ENCODE measurements at places on chromosomes 4 and X. TPM values are rescaled to one million over a fixed set of nuclear protein-coding genes. Genes with fewer than 3 reads are reported as not detected.

ADH6 gene
- not detected for polyA plus RNA-seq

GRCh38 chrX:72089254-72089653 lies 42.5 kb downstream of the RTL5 start:
- no peak for DNase-seq

- no peak for DNase-seq
Observed at GRCh38 chr4:113113151-113113550, 63.7 kb downstream of the ANK2 start.

UNC5C gene
- 0.12 TPM for polyA plus RNA-seq

MCF2 gene
- 0.07 TPM for polyA plus RNA-seq

CENPVL2 gene
- polyA plus RNA-seq: not detected

Measured in GM12878 (cell line).